ENCODE measurements at places on chromosomes 7 and 10.

- peak; percentile 32 for DNase-seq
These were observed 166.9 kb upstream of the RNF32 start for GRCh38 chr7:156473476-156474240.

GRCh38 chr10:73853196-73853595 is 21.2 kb downstream of the CAMK2G start:
- DNase-seq: no peak

DNA sequence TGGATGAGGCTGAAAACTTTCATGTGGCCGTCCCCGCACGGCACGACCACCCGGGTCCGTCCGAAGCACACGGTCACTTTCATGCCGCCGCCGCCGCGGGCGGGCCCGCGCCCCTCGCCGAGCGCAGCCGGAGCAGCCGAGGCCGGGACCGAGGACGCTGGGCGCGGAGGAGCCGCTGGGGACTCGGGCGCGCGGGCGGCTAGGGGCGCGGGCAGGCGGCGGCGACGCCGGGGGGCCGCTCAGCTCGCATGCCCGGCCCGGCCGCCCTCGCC is 247 bp downstream of the PARD3 start:
- no peak for DNase-seq

DNA sequence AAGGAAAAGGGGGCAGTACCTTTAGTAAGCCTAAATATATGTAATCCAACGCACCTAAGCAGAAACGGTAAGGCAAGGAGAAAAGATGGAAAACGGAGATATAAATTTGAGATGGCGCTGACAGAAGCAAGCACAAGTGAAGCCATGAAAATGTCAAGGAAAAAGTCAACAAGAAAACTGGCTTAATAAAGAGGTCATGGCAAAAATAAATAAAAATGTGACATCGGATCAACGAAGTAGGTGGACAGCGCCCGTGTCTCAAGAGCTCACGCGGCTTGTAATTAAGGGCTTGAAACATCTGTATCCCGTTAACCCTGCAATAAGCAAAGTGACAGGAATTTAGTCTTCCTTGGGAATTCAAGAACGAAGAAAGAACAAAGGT is 611 bp downstream of the NDUFA5 start:
- no peak for DNase-seq

DNA sequence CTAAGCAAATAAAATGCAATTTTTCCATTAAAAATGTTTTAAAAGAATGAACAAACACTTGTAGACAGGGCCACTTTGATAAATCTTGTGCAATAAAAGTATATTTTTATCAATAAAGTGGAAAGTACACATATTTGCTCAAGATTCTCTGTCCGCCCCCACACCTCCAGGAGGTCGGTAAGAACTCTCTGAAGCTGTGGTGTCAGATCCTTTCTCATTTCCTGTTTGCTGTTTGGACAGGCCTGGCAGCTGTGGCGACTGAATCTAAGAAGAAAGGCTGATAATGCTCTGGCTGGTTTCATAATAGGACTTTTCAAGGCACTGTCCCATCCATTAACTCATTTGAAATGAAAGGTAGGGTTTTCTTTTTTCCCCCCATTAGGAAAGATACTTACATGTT is 15.3 kb upstream of the ASB4 start:
- DNase-seq: peak; percentile 78

GRCh38 chr10:387909-388660 is 252.8 kb downstream of the ZMYND11 start:
- no peak for DNase-seq

GRCh38 chr7:12884856-12885440 is 197.5 kb downstream of the ARL4A start:
- DNase-seq: no peak

- DNase-seq: no peak
These were observed 87.4 kb upstream of the PPIF start for GRCh38 chr10:79259834-79260233.

GRCh38 chr10:11275651-11276050 is 258.0 kb downstream of the CELF2 start:
- no peak for DNase-seq

GRCh38 chr10:106175760-106176377 is 988.6 kb downstream of the SORCS1 start:
- DNase-seq: peak; percentile 36

DNA sequence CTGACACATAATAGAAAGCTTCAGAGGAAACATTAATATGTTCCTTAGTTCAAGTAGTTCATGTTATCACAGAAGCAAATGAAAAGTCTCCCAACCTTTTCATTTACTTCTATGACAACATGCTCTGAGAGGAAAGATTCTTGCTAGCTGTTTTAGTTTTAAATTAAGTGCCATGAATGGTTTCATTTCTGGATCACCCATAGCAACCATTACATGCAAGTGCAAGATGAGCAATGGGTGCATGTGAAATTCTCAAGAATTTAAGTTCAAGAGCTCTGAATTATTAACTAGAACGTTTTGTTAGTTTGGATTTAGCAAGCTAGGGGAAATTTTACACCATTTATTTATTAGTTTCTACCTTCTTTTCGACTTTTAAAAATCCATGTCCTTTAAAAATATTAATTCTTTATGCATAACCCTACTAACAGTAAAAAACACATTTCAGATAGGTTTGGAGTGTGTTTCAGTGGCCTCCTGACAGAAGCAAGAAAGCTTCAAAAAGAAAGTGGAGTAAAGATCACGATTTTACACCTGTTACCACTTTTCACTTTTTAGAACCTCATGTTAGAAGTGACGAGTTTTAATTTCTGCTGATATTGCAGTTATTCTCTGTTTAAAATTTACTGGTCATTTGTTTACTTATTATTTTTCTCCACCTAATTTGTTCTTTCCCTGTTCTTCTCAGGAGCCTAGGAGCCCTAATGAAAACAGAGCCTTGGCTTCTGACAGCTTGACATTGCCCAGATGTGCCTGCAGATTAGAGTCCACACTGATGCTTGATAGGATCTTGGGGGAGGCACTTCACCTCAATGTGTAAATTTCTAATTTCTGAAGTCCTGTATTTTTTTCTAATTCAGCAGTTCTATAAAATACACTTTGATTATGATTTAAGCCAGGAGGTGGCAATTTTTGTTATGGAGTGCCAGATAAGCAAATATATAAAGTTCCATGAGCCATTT is 995.3 kb upstream of the PHF14 start:
- DNase-seq: no peak

DNA sequence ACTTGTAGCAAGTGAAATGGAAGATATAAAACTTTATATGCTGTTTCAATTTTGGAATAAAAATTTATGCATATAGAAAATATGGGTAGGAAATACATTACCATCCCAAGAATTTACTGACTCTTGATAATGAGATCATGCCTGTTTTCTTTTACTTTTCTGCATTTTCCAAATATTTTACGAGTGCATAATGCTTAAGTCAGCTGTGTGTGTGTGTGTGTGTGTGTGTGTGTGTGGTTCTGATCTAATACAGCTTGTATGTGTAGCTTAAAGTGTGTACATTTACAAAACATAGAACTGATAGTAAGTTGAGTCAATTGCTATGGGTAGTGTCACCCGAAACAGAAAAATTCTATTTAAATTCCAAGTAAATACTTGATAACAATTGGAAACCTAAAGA is 315.9 kb upstream of the LRRN3 start:
- DNase-seq: no peak

DNA sequence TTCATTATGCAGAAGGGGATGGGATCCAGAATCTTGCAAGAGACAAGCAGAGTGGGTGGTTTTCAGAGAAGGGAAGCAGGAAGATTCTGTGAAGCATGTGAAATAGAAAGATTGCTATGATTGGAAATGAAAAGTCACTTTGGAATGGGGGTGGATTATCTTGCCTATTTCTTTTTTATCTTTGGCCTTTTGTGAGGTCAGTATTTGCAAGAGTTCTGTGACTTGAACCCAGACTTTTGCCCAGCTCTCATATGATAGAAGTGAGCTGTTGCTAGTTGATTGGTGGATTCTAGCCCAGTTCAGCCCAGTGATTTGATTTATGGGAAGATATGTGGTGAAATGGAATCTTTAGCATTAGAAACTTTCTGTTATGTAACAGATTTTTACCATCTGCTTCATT is 17.1 kb downstream of the ENTPD7 start:
- DNase-seq: no peak

DNA sequence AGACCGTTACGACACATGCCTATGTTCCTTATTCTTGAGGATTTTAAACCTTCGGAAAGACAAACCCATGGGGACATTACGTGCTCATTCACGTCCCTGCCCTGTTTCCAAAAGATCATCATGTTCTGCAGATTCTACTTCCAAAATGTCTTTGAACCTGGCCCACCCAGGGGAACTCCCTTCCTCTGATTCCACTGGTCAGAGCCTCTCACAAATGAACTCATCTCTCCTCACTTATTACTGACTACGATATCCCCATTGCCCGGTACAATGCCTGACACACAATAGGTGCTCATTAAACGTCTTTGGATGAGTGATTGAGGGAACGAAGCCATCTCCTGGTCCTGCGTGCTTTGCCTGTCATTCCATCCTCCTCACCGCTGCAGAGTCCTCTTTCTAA is 168.3 kb upstream of the RNF32 start:
- DNase-seq: no peak

DNA sequence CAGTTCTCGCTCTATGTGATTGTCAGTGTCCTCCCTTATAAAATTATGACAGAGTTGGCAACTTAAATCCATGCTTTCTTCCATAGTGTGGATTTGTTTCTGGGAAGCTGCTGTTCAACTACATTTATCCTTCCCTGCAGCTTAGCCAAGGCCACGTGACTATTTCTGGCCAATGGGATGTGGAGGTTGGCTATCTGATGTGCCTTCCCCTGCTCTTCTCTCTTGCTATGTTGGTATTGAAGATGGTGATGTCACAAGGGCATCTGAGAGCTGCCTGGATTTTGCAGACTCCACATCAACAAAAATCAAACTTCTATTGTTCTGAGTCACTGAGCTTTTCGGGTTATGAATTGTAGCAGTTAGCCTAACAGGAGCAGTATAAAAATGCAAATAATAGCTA is 164.9 kb upstream of the RHOBTB1 start:
- no peak for DNase-seq

- no peak for DNase-seq
These were observed 19.0 kb downstream of the LRRC17 start for GRCh38 chr7:102931757-102932156.

- DNase-seq: no peak
These were observed 3.7 kb upstream of the SPACDR start for GRCh38 chr7:100467638-100468373.

DNA sequence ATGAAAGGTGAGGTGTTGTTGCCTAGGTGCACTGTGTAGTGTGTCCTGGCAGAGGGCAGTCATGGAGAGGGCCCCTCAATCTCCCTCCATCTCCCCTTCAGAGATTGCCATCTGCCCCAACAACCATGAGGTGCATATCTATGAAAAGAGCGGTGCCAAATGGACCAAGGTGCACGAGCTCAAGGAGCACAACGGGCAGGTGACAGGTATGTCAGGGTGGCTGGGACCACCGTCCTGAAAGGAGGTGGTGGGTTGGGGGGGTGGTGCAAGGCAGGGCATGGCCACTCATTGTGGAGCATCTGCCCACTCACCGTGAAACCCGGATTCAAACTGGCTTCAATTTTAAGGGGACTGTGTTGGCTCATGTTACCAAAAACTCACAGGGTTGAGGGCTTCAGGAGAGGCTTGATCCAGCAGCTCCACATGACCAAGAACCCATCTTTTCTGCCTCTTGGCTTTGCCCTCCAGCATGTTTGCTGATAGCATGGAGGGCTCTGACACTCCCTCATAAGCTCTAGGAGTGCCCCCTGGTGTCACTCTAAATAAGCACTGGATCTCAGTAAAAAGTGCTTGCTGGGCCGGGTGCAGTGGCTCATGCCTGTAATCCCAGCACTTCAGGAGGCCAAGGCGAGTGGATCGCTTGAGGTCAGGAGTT is 12.2 kb downstream of the ARPC1B start:
- DNase-seq: no peak

- no peak for DNase-seq
These were observed 805 bp upstream of the WDFY4 start for GRCh38 chr10:48683868-48684267.

GRCh38 chr7:27905951-27906350 is 166.0 kb downstream of the TAX1BP1 start:
- no peak for DNase-seq

DNA sequence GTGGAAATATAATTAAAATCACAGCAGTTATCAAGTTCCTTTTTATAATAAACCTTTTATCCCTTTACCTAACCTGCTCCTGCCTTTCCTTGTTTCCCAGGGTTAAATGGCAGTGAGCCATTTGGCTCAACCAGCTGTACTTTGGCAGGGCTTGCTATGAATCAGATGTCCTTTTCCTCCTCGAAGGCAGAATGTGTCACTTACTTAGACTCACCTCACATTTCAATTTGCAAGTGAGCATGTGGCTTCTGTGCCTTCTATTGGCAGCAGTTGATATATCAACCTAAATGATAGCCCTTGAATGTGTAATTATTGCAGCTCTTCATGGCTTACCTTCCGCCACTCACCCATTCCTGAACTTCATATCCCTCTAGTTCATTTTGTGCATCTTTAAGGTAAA is 301.7 kb downstream of the CSTF2T start:
- DNase-seq: peak; percentile 92

- DNase-seq: no peak
These were observed 30.2 kb upstream of the ZMYND11 start for GRCh38 chr10:104862-105565.

DNA sequence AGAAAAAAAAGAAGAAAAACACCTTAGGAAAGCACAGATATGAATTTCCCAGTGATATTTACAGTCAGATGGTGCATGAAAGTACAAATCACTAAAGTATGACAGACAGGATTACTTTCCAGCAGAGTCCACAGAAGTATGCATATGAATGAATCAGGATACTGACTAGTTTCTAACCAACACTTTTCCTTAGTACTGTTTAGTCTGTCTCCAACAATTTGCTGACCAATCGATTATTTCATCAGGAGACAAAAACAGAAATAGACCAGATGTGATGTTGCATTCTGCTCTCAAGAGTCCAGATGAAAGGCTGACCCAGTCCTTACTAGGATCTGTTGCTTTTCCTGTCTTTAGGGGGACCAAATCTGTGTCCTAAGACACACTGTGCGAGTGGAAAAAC is 14.6 kb downstream of the SLC35B4 start:
- DNase-seq: peak; percentile 8

GRCh38 chr10:4001811-4002210 is 216.8 kb upstream of the KLF6 start:
- no peak for DNase-seq

GRCh38 chr10:118971876-118972275 is 57.6 kb upstream of the NANOS1 start:
- DNase-seq: no peak

GRCh38 chr7:55140221-55140940 is 121.6 kb downstream of the EGFR start:
- DNase-seq: peak; percentile 89

GRCh38 chr10:76071653-76072365 is 640.4 kb downstream of the LRMDA start:
- DNase-seq: no peak

DNA sequence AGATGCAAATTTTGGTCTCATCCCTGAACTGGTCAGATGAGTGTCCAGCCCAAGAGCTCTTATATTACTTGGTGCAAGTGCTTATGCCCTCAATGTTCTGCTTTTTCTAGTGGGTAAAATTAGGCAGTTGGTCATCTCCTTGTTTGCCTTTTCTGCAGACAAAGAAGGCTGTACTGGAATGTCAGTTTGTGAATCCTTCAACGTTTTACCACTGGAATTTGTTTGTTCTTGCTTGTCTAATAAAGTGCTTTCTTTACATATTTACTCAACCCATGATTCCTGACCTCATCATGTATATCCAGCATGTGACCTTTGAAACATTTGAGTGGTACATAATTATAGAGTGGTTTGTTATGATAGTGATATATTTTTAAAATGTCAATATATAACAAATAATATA is 232.2 kb upstream of the TEX47 start:
- DNase-seq: no peak

Data from bronchial epithelial cell (primary cell).